Psoas muscle (tissue), 8 donors: ENCODE measurements at places on chromosomes 1 and 21. TPM values are rescaled to one million over a fixed set of nuclear protein-coding genes. Genes with fewer than 3 reads are reported as not detected.

CELA3A gene
- 4.0 TPM for total RNA-seq

FALEC gene
- not detected for total RNA-seq

CFAP141 gene
- not detected for total RNA-seq

MROH7 gene
- total RNA-seq, result 1.6 TPM

SFN gene
- 0.68 TPM for total RNA-seq

MEGF6 gene
- total RNA-seq, result 4.4 TPM

TFF1 gene
- total RNA-seq, result not detected

CYP4A11 gene
- not detected for total RNA-seq

CCDC17 gene
- total RNA-seq, result 1.2 TPM

CD84 gene
- total RNA-seq, result 0.75 TPM

SPATA45 gene
- total RNA-seq, result not detected

IGSF5 gene
- total RNA-seq, result not detected
